ENCODE measurements at places on chromosomes 11 and 22.

DNA sequence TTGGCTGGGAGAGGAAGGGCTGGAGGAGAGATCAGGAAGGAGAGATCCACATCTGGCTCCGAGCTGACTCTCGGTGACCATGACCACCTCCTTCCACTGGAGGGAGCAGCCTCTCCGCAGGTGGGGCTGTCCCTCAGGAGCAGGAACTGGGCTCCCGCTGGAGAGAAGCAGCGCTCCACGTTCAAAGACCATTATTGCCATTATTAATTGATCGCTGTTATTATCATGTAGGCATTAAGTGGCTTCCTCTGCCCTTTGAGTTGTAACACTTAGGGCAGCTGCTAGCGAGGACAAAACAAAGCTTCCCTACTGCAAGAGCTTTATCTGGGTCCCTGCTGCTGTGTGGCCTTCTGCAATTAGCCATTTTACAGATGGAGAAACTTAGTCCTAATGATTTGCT lies 251.9 kb downstream of the ST3GAL4 start:
- peak; percentile 57 for DNase-seq

GRCh38 chr11:115462004-115462541 lies 42.1 kb downstream of the CADM1 start:
- peak; percentile 20 for DNase-seq

- DNase-seq: no peak
Observed at GRCh38 chr11:7527029-7527428, 13.2 kb downstream of the PPFIBP2 start.

DNA sequence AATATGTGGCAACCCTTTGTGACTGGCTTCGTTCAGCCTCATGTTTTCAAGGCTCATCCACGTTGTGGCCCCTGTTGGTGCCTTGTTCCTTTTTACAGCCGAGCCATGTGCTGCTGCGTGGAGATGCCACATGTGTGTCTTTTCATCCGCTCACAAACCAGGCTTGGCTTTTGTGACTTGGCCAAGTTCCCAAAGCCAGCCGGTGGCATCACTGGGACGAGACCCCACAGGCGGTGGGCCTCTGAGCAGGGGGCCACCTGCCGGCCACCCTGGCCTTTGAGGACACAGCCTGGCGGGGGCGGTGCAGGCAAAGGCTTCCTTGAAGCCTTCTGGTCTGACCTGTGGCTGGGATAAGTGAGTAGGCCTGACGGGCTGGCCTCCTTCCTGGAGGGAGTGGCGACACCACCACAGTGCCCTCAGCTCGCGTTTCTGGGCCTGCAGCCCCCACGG lies 10.5 kb downstream of the GRK2 start:
- DNase-seq: no peak

DNA sequence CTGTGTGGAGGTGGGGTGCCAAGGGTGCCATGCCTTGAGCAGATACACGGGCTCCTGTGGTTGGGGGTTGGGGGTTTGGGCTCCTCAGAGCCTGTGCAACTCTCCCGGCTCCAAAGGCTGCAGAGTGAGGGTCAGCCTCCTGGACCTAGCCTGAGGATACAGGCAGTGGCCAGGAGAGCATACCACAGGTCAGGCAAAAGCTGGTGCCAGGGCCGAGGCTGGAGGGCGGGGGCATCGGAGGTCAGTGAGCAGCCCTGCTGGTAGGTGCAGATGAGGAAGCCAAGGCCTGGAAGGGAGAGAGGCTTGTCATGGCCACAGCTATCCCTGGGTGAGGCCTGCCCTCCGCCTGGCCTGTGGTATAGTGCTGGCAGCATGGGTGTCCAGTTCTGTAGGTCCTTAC lies 25.6 kb upstream of the DGCR8 start:
- DNase-seq: no peak

DNA sequence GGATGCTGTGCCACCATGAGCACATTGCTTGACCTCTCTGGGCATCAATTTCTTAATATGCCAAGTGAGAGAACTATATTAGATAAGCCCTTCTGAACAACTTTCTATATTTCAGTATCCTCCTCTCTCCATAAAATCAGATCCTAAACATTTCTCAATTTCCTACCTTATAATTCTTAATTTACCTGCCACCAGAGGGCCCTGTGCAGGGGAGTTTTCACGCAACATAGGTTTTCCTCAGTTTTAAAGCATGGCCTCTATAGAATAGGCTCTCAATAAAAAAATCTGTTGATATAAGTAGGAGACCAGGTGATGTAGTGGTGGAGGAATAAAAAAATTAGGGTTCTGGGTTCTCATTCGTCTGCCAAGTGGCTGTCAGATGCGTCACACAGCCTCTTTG lies 83.7 kb upstream of the DBX1 start:
- no peak for DNase-seq

DNA sequence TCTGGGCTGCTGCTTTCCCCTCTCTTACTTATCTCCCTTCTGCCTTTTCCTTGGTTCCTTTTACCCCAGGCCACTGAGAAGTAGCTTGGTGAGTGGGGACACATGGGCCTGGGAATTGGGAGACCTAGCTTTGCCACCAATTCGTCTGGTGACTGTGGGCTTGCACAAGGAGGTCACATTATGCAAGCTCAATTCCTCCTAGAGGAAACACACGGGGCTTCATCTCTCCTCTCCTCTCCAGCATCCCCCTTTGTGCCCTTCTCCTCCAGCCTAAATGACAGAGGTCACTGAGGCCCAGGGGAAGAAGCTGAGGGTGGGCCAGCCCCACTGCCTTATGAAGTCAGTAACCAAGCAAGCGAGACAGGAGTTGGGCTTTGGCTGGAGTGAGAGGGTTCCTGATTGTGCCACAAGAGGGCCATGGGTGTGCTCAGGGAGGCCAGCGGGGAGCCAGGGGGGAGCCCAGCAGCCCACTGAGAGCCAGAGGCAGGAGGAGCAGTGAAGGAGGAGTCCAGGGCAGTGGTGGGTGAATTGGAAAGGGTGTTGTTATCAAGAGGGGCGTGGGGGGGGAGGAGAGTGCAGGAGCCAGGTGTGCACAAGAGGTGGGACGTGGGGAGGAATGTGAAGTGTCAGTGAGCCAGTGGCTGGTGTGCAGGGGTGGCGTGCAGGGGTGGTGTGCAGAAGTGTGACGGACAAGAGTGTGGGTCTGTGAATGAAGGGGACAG lies 2.0 kb downstream of the CLCF1 start:
- DNase-seq: no peak

GRCh38 chr11:79418241-79418640 lies 22.6 kb downstream of the TENM4 start:
- DNase-seq: no peak

DNA sequence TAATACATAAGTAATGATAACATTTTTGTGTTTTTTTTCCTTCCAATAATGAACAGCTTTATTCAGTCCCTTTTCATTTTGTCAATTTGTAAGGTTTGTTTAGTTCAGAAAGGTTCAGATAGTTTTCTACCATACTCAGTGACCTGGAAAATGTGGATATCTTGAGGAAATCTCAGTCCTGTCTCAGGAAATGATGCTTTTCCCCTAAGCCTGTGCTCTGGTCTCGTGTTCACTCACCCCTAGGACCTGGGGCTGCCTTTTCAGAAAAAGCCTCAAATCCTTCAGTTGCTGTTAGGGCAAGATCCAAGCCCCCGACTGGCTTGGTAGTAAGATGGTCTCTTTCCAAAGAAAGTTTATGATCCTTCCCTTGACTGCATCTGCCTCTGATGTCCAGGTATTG lies 21.8 kb downstream of the MS4A6A start:
- DNase-seq: no peak

GRCh38 chr11:105230586-105230985 lies 91.0 kb upstream of the CARD18 start:
- DNase-seq: no peak

DNA sequence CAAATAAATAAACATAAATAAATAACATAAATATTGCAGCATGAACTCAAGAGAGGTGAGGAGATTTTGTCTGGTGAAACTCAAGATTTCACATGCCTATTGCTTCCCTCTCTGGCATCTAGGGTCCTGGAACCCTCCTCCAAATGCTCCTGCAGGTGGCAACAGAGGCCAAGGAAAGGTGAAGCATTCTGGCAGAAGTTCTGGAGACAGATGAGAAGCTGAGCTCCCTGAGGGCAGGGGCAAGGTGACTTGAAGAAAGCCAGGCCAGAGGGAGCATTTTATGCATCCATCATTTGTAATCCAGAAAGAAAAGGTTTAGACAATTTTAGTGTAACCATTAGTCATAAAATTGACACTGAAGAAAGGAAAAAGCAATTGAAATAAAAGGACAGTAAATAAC lies 64.9 kb downstream of the ENDOD1 start:
- peak; percentile 10 for DNase-seq

DNA sequence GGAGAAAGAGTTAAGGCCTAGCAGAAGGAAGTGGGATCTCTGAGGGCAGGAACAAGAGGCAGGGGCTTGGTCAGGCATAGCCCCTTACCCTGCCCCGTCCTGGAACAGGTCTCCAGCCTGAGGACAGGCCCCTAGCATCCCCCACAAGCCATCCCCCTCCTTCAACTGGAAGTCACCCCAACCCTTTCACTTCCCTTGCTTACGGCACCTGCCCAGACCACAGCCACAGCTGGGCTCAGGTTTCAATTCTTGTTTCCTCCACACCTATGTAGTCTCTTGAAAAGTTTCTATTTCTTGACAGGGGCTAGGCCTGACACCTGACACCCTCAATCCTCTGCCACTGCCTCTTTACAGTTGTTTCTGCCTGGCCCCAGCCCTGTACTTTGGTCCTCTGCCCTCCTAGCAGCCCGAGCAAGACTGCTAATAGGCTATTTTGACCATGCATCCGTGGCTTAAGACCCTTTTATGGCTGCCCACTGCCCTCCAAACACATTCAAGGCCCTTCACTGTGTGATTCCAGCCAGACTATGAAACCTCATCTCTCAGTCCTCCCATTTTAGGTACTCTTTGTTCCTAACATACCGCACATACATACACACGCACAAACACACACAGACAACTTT lies 10.9 kb upstream of the FCHSD2 start:
- DNase-seq: no peak

- no peak for DNase-seq
Observed at GRCh38 chr11:71135112-71135511, 117.3 kb downstream of the SHANK2 start.

DNA sequence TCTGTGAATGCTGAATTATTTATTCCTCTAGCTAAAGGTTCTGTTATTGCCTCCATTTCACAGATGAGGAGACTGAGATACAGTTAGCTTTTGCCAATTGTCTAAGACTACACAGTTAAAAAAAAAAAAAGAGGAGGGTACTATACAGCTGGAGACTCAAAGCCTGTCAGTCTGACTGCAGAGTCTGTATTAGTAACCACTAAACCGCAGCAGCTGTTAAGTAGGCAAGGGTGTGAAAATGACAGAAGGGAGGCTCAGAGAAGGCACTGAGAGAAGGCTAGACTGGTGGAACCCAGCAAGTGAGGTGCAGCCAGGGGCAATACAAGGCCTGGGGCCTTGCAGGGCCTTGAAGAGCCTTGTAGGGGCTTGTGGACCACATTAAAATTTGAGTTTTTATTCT lies 181.2 kb downstream of the CSNK2A3 start:
- DNase-seq: no peak

- no peak for DNase-seq
Observed at GRCh38 chr11:76190376-76190775, 15.9 kb downstream of the WNT11 start.

- no peak for DNase-seq
Observed at GRCh38 chr11:43737201-43737590, 56.7 kb downstream of the HSD17B12 start.

- no peak for DNase-seq
Observed at GRCh38 chr11:18011633-18012032, 1.2 kb downstream of the SERGEF start.

DNA sequence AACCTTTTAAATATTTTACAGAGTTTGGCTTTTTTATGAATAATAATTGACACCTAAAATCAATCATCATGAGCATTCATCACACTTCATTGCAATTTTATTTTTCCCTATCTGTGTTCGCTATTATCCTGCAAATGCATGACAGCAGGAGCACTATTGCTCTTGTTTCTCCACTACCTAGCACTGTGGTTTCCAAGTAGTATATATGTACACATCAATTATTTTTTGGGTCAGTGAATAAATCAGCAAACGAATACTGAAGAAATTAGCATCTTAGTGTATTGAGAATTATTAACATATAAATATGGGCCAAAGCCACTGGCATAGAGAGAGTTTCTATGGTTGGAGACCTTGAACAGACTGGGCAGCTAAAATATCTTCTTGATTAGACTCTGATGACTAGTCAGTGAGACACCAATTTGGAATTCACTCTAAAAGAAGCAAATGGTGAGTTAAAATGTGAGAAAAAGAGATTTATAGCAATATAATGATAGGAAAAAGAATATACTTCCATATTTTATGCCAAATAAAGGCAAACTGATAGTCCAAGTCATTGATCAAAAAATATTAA lies 731.1 kb upstream of the LUZP2 start:
- no peak for DNase-seq

GRCh38 chr22:38716826-38717225 lies 11.1 kb downstream of the GTPBP1 start:
- no peak for DNase-seq

GRCh38 chr11:14635546-14635945 lies 8.1 kb upstream of the PDE3B start:
- no peak for DNase-seq

DNA sequence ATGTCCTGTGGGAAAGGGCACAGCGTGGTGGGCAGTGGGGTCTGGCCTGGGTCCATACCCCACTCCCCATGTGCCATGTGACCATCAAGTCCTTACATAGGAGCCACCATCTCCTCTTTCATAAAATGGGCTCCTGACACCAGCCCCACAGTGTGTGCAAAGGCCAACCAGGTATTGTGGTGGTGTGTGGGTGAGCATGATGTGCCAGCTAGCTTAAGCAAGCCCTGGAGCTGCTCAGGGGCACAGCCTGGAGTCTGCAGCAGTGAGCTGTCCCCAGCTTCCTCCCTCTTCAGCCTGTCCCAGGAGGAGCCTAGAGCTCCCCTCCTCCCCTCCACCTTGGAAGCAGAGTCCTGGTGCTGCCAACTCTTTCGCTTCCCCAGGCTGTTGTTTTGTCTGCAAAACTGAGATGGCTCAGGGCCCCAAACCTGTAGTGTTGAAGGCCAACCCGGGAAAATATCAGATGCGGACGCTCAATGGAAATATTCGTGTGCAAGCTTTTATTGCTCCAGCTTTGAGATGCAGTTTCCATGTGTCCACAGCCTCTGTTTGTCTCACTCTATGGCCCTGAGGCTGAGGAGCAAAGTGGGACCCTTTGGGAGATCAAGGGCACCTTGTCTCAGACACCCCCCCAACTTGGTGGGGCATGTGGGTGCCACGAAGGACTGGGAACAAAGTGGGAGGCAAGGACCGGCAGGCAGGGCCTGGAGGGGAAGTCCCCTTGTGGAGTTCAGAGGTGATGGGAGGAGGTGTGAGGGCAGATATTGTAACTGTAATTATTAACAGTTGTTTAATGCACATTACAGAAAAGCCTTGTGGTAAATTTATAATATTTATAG lies 92.6 kb downstream of the CTTN start:
- DNase-seq: no peak

GRCh38 chr11:38274031-38274430 lies 1676.0 kb upstream of the RAG2 start:
- no peak for DNase-seq

- no peak for DNase-seq
Observed at GRCh38 chr11:134340354-134340964, 8.7 kb downstream of the GLB1L2 start.

- no peak for DNase-seq
Observed at GRCh38 chr11:77051511-77051910, 15.3 kb upstream of the CAPN5 start.

- DNase-seq: no peak
Observed at GRCh38 chr22:17787241-17787640, 13.0 kb upstream of the BID start.

GRCh38 chr11:1234054-1234720 lies 11.3 kb downstream of the MUC5B start:
- no peak for DNase-seq

Measured in hippocampal formation (tissue), 2 donors.